ENCODE measurements at places on chromosomes 6 and 20.

DNA sequence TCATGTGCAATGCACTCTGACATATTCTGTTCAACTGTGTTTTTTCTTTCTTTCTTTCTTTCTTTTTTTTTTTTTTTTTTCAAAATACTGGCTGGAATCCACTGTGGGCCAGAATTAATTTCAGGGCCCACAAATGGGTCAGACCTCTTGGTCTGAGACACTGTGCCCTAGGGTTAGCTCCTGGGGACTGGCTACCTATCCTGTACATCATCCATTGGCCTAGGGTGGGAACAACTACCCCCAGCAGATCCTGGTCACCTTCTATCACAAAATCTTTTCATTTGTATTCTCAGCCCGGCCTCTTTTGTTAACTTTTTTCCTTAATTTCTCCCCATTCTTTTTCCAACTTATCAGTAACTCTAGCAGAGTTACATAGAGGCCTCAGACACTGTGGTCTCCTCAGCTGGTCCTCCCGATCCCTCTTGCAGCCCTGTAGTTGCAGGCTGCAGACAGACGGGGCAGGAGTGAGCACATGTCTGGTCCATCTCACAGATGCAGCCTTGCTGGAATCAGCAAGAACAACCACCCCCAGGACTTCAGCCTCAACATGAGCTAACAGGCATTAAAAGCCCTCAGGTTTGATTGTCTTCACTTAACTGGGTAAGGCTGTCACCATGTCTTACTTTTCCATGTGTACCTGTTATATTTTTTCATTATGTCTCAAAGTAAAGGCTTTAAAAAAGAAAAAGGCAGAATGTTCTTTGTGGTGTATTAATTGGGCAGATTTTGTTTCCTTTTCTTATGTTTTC is 41.3 kb downstream of the TXLNB start:
- DNase-seq, result no peak

- no peak for DNase-seq
Observed at GRCh38 chr6:100856146-100856545, 25.0 kb downstream of the ASCC3 start.

DNA sequence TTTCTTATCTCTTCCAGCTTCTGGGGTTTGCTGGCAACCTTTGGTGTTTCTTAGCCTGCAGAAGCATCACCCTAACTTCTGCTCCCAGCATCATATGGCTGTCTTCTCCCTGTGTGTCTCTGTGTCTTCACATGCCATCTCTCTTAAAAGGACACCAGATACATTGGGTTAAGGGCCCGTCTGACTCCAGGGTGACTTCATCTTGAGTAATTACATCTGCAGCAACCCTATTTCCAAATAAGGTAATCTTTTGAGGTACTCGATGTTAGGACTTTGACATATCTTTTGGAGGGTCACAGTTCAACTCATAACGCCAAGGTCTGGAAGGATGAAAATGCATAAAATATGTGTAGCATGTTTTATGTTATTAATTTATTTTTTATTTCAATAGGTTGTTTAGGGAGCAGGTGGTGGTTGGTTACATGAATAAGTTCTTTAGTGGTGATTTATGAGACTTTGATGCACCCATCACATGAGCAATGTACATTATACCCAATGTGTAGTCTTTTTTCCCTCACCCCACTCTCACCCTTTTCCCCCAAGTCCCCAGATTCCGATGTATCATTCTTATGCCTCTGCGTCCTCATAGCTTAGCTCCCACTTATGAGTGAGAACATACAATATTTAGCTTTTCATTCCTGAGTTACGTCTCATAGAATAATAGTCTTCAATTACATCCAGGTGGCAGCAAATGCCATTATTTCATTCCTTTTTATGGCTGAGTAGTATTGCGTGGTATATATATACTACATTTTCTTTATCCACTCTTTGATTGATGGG is 131.1 kb downstream of the TBXT start:
- DNase-seq, result no peak

GRCh38 chr6:24376871-24377270 is 19.0 kb upstream of the DCDC2 start:
- DNase-seq, result no peak

- no peak for DNase-seq
Observed at GRCh38 chr20:61812845-61813485, 252.7 kb downstream of the TAF4 start.

- no peak for DNase-seq
Observed at GRCh38 chr6:30942338-30943060, 1.7 kb downstream of the MUCL3 start.

DNA sequence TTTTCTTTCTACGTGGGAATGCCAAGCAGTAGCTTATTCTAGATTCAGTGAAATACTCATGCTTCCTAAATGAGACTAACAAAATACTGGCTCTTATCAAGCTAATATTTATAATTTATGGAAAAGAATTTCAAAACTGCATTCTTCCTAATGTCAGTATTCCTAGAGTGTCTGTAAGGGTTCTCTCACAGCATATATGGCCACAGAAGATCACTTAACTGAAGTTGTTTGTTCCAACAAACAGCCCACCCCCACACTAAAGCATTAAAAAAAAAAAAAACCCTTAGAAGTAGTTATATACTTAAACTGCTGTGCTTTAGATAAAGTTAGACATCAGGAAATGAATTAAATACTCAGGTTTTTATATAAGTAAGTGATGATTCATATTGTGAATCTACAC is 247.7 kb upstream of the HSF2 start:
- DNase-seq, result no peak

- DNase-seq, result no peak
Observed at GRCh38 chr20:63926298-63926697, 29.9 kb downstream of the UCKL1 start.

DNA sequence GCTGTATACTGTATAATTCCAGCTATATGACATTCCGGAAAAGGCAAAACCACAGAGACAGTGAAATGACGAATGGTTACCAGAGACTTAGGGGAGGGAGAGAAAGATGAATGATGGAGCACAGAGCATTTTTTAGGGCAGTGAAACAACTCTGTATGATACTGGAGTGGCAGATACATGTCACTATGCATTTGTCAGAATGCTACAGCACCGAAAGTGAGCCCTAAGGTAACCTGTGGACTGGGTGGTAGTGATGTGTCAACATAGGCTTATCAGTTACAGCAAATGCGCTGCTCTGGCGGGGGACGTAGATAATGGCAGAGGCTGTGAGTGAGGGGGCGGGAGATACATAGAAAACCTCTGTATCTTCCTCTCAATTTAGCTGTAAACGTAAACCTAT is 201.3 kb upstream of the SSTR4 start:
- no peak for DNase-seq

DNA sequence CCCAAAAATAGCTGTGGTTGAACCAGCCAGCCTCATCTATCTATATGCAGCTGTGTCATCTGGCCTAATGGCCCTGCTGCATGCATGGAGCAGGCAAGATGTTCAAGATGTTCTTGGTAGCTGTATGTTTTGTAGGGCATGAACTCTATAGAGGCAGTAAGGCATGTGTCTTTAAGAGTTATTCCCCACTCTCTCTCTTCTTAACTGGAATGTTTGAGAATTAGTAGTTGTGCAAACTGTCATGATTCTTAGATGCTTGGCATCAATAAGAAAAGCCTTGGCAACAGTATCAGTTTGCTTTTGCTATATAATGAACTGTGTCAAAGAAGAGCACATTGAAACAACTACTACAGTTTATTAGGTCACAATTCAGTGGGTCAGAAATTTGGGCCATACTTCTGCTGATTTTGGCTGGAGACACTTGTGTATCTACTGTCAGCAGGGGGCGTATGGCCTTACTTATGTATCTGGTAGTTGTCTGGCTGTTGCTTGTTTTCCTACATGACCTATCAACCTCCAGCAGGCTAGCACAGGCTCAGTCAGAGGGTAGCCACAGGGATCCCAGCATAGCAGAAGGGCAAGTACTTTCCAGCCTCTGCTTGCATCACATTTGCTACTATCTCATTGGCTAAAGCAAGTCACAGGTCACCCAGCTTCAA is 56.1 kb upstream of the LAMP5 start:
- DNase-seq, result no peak

DNA sequence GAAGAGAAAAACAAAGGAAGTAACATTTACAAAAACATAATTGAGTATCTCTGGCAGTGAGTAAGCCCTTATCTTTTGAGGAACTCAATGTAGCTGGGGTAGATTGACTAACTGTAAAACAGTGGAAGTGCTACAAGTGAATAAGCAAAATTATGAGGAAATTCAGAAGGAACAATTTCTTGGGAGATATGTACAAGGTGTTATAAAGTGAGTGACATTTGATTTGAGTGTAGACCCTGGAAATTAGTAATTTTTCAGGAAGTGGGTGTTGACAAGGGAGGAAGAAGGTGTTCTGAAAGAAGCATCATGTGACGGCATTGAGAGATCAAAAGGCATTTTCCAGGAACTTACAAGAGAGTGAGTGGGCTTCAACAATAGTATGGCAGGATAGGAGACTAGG is 22.2 kb downstream of the XRN2 start:
- DNase-seq, result no peak

- DNase-seq, result no peak
Observed at GRCh38 chr6:11229655-11230046, 2.8 kb downstream of the NEDD9 start.

- peak; percentile 66 for DNase-seq
Observed at GRCh38 chr6:30508890-30509736, 19.8 kb downstream of the HLA-E start.

GRCh38 chr6:123821112-123821511 is 17.4 kb downstream of the NKAIN2 start:
- DNase-seq, result no peak

- DNase-seq, result no peak
Observed at GRCh38 chr6:96923871-96924493, 546 bp upstream of the KLHL32 start.

DNA sequence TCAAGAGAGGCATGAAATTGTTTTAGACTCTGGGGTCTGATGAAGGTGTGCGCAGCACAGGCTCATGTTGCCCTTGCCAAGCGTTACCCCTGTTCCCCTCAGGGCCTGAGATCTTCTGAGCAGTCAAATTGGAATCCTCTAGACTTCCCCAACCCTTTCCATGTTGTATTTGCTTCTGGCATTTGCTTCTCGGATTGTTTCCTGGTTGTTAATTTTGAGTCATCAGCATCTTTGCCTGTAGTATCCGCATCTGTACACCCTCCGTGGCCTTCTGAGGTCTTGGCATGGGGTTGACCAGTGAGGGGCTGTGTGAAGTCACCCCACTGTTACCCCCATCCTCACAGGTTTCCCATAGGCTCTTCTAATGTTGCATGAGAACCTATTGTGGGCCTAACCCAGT is 40.9 kb downstream of the SLC24A3 start:
- no peak for DNase-seq

DNA sequence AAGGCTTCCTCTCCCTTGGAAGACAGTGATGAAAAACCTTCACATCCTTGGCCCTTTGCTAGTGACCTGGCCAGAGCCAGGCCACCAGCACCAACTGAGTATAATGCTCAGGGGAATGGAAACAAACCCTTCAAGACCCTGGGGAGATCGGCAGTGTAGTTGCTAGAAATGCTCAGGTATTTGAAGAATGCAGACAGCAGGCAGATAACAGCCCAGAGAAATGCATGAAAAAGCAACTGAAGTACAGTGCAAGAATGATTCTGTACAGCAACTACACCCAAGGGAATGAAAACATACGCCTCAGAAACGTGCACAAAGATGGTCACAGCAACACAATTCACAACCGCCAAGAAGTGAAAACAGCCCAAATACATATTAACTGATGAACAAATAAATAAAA is 41.1 kb downstream of the PPP1R3G start:
- DNase-seq, result no peak

- no peak for DNase-seq
Observed at GRCh38 chr6:122624853-122625252, 14.6 kb downstream of the PKIB start.

DNA sequence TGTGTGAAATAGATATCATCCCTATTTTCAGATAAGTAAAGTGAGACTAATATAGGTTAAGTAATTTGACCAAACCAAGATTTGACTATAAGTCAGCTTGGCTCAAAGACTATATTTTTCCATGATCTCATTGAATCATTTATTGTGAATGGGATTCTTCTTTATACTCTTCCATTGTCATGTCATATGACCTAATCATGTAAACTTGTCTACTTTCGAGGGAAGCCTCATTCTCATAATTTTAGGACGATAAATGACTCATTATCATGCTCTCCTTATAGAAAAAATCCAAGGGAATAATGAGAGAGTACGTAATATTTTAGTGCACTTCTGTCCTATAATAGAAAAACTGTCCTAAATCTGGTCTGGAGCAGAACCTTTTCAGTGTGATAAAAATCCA is 40.9 kb upstream of the CCN6 start:
- DNase-seq, result no peak

GRCh38 chr20:24863356-24863755 is 85.7 kb upstream of the CST7 start:
- no peak for DNase-seq

DNA sequence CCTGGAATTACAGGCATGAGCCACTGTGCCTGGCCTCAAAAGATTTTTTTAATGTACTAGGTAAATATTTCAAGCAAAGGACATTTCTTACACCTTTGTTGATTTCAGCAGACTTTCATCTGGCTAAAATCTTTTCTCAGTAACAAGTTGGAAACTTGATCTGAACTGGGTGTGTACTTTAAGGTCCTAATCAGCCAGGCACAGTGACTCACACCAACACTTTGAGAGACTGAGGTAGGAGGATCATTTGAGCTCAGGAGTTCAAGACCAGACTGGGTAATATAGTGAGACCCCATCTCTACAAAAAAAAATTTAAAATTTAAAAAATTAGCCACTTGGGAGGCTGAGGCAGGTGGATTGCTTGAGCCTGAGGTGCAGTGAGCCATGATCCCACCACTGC is 7.0 kb upstream of the RALGAPA2 start:
- no peak for DNase-seq

GRCh38 chr20:8757146-8757545 is 311.7 kb upstream of the PLCB4 start:
- DNase-seq, result no peak

DNA sequence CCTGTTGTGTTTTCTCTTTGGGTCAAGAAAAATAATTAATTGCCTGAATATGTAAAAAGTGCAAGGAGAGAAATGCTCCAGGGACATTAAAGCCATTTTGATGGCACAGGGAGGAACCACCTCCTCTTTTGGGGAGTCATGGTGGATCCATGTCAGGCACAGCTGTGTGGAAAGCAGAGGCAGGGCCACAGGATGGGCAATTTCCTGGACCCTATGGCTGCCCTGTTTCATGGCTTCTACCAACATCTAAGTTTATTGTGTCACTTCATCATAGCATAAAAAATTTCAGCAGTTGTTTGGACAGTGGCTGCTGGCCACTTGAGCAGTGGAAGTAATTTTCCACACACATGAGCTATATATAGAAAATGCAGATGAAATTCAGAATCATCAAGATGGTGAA is 238.2 kb downstream of the SYNE1 start:
- DNase-seq, result no peak

GRCh38 chr6:109029313-109029712 is 65.3 kb downstream of the SESN1 start:
- no peak for DNase-seq

DNA sequence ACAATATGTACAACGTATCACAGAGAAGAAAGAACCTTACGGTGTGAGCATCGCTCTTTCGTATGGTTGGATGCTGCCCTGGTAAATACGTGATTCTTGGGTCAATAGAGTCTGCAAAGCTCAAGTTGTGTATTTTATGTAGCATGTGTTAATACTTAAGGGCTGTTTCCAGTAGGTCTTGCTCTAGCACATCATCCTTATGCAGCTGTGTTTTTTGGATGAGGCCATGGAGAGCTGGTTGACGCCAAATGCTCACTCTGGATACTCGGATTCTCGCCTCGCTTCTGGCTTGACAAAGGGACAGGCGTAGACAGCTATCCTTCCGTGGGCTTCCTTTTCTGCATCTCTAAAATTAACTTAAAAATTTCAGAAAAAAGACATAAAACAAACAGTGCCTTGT is 38.9 kb downstream of the SNRNP48 start:
- no peak for DNase-seq

GRCh38 chr6:166304106-166304505 is 4.1 kb downstream of the PRR18 start:
- no peak for DNase-seq

Measured in GM06990 (cell line).